ENCODE measurements at places on chromosomes 16 and 17. TPM values are rescaled to one million over a fixed set of nuclear protein-coding genes. Genes with fewer than 3 reads are reported as not detected.
A peak's percentile ranks its signal among the peaks of the same experiment; 100 is the strongest.

- H3K4me3 ChIP-seq: peak within 1 kb of the TSS; percentile 80
- H3K4me1 ChIP-seq: no peaks in the 10 kb centered on the region
- no peak within 1 kb of the TSS for H3K27ac ChIP-seq
- H3K36me3 ChIP-seq: peaks cover 37% of the 10 kb centered on the region
- DNase-seq: peak; percentile 79
These were observed at the start of gene WNK4 for GRCh38 chr17:42779936-42780850. Gene WNK4, plus strand, starts transcription at chr17:42780610. Its CDS starts 89 bp downstream, at chr17:42780699.

DNA sequence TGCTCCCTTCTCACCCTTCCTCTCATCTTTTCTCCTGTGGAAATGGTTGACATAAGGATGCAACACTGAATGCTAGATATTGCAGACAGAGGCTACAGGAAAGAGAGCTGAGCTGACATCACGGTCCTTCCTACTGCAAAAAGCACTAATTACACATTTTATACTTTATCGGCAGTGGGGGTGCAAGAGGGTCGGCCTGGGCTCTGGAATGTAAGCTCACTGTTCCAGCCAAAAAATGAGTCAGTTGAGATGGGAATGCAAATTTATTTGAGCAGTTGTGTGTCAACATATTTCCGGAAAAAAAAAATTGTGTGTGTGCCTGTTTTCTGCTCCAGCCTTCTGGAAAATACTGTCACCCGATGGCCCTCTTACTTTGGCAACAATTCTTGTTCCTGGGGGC lies 14.1 kb upstream of the MRTFB start:
- H3K36me3 ChIP-seq: no peaks in the 10 kb centered on the region
- no peak for DNase-seq
- no peaks in the 10 kb centered on the region for H3K27me3 ChIP-seq

GRCh38 chr16:66099306-66099705 lies 267.2 kb upstream of the CDH5 start:
- H3K36me3 ChIP-seq: no peaks in the 10 kb centered on the region
- H3K27me3 ChIP-seq: no peaks in the 10 kb centered on the region
- DNase-seq: no peak
- H3K4me3 ChIP-seq: no peak overlapping the region
- H3K4me1 ChIP-seq: no peaks in the 10 kb centered on the region

- peak overlapping the region; percentile 6 for H3K4me3 ChIP-seq
- H3K27me3 ChIP-seq: no peaks in the 10 kb centered on the region
- no peak overlapping the region for H3K27ac ChIP-seq
- DNase-seq: no peak
These were observed 4.8 kb upstream of the SEZ6 start for GRCh38 chr17:29010586-29010985.

Gene BCO1
- total RNA-seq: not detected

Gene SLC35G6
- not detected for total RNA-seq
